ENCODE measurements at places on chromosomes 4 and X.

GRCh38 chr4:141411936-141412335, 191.2 kb downstream of the ZNF330 start:
- no peak for DNase-seq

DNA sequence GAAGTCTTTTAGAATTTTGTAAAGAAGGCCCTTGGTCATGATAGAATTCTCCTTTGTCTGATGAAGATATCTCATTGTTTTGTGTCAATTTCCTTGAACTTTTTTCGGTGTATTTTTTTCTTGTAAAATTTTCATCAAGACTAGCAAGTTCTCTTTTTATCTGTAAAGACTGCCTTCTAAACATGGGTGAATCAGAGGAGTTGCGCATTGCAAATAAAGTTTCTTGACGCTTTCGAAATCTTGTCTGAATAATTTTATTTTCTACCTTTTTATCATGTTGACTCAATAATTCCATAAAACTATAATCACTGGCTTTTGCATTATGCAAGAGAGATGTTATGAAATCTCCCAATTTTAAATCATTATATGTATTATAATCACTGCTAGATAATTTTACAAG, 66.2 kb downstream of the NCAPG start:
- DNase-seq: no peak

DNA sequence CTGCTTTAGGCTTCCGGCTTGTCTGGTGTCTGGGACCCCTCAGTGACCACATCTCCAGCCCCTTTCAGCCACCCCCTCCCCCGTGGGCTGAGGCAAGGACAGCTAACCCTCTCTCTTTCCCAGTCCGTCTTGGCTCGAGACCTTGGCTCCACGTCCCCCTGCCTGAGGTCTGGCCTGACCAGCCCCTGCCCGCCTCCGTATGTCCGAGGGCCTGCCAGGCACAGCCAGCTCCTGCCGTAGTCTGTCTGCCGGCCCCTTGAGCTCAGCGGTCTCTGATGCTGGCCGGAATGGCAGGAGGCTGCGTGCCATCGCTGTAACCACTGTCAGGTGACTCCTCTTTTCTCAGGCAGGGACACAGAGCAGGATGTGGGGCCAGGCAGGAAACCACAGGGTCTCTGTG, 73.3 kb upstream of the LRPAP1 start:
- no peak for DNase-seq

GRCh38 chr4:103498161-103499070, 221.4 kb downstream of the TACR3 start:
- no peak for DNase-seq

DNA sequence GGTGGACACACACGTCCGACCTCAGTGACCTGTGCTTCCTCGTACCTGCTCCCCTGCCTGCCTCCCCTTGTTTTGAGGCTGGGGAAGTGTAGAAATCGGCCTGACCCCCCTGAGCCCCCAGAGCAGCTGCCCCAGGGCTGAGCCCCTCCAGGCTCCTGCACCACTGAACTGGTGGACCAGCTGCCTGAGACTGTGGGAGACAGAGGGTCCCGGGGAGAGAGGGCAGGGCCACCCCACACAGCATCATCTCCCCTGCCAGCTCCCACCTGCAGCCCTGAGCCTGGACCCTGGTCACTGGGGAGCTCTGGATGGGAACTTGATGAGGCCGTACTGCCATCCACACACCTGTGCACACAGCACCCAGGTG, 15.0 kb upstream of the NAT8L start:
- no peak for DNase-seq

DNA sequence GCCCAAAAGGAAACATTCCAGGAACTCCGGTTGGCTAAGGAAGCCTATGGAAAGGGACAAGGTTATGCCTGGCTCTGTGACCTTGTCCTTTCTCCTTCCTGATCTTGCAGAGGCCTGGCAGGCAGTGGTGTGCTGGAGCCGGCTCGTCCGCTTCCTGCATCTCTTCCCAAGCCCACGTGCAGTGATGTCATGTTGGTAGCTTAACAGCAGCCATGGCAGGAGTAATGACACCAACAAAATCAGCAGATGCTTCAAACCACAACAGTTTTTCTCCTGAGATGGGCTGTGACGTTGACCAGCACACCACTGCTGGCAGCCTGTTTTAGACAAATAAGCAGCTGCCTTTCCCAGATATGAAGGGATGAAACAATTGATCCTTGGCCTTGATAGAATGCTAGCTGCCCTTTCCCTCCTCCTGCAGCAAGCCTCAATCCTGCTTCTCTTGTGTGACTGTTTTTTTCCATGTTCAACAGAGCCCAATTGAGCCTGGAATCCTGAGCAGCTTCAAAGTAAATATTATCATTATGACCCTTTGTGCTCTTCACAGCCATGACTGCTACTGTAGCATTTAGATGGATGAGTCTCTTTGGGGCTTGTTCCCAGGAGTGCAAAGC, 23.4 kb downstream of the SEPTIN6 start:
- no peak for DNase-seq

GRCh38 chr4:74659576-74660411, 134.5 kb downstream of the BTC start:
- DNase-seq: peak; percentile 83

DNA sequence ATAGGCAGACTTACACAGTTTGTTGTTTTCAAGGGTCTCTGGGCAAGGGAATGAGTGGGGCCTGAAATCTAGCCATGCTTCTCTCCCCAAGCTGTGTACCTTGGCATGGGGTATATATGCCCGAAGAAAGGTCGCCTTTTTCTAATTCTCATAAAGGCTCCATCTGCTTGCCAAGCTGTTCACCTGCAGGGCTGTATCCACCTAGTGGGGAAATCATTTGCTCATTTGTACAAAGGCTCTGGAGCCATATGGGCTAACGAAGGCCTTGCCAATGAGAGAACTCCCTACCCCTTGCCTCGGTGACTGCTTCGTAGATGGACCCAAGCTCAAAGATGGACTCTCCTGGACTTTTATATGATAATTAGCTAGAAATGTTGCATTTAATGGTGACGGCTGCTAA, 1097.0 kb downstream of the PDHA2 start:
- no peak for DNase-seq

DNA sequence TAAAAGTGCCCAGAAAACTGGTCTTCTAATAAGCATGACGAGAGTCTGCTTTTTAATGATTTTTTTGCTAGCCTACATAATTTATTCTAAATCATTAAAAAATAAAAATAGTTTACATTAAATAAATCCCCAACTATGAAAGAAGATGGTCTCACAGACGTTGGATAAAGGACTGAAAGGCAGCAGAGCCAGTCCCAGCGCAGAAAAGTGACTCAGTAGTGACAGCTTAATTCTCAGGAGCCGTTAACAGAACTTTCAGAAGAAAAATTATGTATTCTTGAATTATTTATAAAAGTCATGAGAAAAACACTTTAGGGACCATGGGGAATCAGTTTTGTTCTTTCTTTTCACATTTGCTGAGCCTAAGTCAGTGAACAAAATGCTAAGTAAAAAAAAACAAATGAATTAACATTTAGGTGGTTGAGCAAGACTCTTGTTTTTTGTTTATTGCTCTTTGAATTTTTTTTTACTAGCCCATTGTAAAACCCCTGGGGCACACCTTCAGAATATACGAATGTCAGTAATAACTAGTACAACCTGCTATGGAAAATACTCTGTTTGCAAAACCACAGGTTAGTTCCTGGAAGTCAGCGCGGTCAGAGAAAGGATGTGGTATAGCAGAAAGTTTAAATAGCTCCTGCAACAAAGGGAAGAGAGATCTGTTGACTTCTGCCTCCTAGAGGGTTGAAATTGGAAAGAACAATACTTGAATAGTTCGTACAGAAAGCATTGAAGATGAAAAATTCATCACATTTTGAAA, 50.4 kb upstream of the CCDC160 start:
- DNase-seq: peak; percentile 81

DNA sequence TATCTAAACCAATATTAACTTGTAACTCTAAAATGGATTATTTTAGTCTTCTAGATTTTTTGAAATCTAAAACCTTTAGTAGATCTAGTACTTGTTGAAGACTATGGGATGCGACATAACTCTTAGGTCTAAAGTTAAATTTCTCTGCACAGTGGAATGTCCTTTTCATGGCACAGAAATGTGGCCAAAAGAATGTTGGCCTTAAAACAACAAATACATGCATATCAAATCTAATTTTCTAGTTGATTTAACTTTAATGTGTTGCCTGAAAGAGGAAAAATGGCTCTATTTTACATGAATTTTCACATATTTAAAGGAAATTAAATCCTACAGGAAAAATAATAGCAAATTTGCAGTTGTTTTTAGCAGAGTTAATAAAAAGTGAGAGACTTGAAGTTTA, 30.3 kb downstream of the NFKB1 start:
- no peak for DNase-seq

DNA sequence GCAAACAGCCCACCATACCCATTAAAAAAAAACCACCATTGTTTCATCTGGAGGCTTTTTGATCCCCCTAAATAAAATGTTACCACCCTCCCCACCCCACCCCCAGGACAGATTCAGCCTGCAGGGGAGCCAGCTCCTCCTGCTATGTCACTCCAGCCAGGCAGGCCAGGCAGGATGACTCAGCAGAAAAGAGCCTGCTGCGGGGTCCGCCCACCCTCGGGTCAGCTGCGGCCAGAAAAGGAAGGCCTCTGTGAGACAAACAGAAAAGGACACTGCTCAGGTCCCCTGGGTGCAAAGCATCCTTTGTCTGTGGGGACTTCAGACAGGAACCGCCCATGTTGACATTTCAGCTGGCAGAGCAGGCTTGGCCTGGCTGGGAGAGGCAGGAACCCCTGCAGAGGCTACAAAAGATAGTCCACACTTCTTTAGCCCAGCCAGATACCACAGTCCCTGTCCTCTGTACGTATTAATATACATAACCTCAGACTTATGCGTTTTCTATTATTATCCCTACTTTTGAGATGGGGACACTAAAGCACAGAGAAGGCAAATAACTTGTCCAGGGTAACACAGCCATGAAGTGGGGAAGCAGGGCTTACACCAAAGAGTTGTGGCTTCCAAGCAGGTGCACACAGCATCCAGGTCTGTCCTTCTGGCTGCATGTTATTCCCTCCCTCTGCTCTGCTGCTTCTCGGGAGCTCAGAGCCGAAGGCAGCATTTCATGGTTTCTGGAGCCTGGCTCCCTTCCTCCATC, 147.7 kb downstream of the CPEB2 start:
- no peak for DNase-seq

DNA sequence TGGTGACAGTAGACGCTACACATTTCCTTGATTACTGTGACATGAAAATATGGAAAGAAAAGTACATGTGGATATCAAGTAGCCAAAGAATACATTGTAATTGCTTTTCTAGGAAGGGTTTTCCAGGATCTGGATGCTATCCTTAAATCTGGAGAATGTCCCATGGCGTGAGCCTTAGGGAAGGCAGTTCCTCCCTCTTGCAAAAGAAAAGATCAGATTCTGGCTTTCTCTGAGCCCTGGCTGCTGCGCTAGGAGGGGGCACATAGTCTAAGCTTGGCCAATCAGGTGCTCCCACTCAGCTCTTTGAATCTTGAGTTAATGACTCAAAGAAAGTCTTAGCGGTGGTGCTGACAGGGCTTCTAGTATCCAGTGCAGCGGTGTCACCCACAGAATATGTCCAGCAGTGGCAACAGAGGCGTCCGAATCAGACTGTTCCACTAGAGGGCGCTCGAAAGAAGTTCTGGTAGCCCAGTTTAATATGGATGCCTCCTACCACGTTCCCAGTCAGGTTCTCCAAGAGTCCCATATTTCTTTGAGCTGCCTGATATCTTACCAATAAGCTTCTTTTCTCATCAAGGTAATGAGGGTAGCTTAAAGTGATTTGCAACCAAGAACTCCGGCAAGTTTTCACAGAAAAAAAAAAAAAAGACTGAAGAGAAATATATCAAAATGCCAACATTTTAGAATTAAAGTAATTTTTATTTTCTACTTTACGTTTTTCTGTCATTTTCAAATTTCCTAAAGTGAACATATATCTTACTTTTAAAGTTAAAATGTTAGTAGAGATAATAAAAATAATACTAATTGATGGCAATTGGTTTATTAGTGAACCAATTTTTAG, 213.4 kb upstream of the S100G start:
- DNase-seq: peak; percentile 66
